ENCODE measurements at places on chromosomes 13 and 19.

DNA sequence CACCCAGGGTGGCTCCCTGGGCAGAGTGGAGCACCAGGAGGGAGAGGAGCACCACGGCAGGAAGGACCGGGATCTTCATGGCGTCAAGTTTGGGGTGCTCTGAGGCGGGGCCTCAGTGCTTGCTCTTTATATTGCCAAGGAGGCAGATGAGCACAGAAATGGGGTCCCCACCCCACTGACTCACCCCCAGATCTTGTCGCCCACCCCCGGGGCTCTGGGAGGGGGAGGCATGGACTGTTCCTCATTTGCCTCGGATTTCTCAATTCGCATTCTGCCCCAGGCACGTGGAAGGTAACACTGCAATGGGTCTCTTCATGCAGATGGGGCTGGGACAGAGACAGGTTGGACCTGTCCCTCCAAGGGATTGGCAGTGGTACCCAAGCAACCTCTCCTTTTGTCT lies at the start of gene KRTDAP:
TSS of gene KRTDAP (minus strand) at position 101 of the 400 bp plus-strand sequence. CDS start at position 79, 22 bp downstream.
- DNase-seq: no peak

- DNase-seq: no peak
These were observed 521 bp upstream of the ZNF665 start for GRCh38 chr19:53193535-53194222.

- no peak for DNase-seq
These were observed 17.3 kb upstream of the OVOL3 start for GRCh38 chr19:36093687-36094086.

DNA sequence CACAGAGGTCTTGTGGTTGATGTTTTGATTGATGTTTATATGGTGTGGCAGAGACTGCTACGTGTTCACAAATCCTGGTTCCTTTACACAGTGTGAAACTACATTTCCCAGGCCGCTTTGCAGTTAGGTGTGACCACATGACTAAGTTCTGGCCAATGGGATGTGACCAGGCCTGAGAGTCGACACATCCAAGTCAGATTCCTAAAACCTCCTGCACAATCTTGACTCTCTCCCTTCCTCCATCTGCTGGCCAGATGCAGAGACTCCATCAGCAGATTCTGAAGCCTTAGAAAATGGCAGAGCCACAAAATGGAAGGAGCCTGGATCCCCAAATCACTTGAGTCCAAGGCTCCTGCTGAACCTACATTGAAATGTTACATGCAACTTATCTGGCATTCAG lies 12.6 kb downstream of the CD37 start:
- peak; percentile 63 for DNase-seq

GRCh38 chr13:40342461-40342860 lies 324.0 kb downstream of the FOXO1 start:
- DNase-seq: no peak

DNA sequence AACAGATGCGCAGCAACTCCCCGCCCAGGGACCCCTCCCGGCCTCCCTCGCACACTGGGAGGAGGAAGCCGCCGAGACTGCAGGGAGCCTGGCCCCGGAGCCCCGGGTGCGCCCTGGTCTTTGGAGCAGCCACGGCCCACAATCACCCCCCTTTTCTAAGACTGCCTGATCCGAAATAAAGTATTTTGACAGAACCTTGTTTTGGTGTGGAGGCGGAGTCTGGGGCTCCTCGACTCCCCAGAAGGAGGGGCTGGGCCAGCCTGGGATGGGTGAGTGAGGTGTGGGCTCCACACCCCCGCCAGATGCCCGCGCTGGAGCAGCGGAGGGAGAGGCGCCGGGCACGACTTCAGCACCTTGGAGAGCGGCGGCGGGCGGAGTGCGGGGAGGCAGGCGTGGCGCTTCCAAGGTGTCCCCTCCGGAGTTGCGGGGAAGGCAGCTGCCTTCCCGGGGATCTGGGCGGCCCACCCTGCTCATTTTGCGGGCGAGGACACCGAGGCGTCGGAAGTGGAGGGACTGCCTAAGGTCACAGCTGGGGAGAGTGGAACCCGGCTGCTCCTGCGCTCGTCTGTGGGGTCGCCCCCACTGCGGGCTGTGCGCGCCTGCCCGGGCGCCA lies 9.4 kb downstream of the SIRT6 start:
- peak; percentile 48 for DNase-seq

GRCh38 chr19:6752256-6753177 lies 13.0 kb downstream of the TRIP10 start:
- DNase-seq: no peak

- no peak for DNase-seq
These were observed 440.9 kb downstream of the RFC3 start for GRCh38 chr13:34258646-34259386.

DNA sequence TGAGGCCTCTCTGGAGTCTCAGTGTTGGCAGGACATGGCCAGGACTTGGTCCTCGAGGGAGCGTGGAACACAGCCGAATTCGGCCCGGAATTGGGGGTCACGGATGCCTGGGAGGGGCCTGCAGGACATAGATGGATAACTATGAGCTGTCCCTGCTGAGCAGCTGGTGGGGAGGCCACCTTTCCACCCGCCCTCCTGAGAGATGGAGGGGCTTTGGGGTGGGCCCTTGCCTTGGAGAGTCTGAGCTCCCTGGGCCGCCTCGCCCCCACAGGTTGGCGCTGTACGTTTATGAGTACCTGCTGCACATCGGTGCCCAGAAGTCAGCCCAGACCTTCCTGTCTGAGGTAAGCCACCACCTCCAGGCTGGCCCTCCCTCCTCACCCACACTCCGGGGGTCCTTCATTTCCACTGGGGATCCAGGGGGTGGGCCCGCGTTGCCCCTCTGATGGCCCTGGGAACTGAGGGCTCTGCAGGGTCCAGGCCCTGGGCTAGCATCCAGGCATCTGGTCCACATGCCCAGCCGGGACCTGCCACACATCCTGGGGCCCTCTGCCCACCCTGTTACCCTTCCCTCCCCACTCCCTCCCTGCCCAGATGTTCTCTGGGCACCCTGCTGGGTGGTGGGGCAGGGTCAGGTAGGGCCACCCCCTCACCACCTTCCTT lies 8.0 kb downstream of the SSBP4 start:
- no peak for DNase-seq

GRCh38 chr19:8196271-8196927 lies 12.8 kb upstream of the CERS4 start:
- DNase-seq: peak; percentile 26

DNA sequence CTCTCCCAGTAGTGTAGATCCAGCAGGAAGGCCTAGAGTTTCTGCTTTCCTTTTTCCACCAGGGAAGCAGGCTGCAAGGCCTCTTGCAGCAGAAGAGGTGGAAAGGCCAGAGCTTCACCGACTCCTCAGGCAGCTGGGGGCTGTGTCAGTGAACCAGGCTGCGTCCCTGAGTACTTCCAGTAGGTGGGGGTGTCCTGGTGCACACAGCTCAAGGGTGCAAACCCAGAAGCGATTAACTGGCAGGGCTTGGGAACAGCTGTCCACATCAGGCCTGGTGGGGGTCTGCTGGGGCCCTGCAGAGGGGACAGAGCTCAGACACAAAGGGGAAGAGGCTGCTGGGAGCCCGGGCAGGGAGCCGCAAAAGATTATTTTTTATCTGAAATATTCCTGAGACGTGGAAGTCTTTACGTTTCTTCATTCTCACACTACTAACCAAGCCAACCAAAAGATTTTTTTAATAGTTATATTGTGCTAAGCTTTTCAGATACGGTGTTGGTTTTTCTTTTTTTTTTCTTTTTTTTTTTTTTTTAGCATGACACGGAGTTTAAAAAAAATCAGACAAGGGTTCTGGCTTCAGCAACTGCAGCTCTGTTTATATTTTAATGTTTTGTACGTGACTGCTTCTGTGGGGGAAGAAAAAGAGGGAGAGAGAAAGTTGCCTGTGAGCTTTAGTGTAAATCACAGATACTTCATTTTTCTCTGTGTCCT lies 11.0 kb downstream of the TSHZ3 start:
- DNase-seq: no peak

GRCh38 chr13:74073274-74073673 lies 60.9 kb downstream of the KLF12 start:
- no peak for DNase-seq

DNA sequence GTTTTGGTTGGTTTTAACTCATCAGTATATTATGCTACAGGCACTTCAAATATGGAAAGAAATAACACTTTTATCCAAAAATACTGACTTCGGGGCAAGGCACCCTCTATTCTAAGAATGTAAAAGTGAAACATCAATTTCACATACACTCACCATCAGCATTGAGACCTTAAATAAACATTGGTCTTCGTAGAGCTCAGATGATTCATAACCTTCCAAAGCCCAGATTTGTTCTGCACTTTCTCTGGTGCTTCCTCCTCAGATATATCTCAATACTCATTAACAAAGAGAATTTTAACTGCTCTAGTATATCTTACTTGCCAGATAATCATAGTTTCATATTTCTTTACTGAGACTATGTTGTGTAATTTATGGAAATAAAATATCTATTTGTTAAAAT lies 794.3 kb downstream of the LIG4 start:
- DNase-seq: no peak

DNA sequence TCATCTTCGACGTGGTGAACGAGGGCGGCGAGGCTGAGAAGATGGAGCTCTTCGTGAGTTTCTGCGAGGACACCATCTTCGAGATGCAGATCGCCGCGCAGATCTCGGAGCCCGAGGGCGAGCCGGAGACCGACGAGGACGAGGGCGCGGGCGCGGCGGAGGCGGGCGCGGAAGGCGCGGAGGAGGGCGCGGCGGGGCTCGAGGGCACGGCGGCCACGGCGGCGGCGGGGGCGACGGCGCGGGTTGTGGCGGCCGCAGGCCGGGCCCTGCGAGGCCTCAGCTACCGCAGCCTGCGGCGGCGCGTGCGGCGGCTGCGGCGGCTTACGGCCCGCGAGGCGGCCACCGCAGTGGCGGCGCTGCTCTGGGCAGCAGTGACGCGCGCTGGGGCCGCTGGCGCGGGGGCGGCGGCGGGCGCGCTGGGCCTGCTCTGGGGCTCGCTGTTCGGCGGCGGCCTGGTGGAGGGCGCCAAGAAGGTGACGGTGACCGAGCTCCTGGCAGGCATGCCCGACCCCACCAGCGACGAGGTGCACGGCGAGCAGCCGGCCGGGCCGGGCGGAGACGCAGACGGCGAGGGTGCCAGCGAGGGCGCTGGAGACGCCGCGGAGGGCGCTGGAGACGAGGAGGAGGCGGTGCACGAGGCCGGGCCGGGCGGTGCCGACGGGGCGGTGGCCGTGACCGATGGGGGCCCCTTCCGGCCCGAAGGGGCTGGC lies 52.6 kb downstream of the MAP4K1 start:
- peak; percentile 45 for DNase-seq

GRCh38 chr13:47332149-47332548 lies 435.3 kb upstream of the HTR2A start:
- DNase-seq: no peak

GRCh38 chr19:29278716-29279115 lies 65.8 kb upstream of the UQCRFS1 start:
- DNase-seq: no peak

DNA sequence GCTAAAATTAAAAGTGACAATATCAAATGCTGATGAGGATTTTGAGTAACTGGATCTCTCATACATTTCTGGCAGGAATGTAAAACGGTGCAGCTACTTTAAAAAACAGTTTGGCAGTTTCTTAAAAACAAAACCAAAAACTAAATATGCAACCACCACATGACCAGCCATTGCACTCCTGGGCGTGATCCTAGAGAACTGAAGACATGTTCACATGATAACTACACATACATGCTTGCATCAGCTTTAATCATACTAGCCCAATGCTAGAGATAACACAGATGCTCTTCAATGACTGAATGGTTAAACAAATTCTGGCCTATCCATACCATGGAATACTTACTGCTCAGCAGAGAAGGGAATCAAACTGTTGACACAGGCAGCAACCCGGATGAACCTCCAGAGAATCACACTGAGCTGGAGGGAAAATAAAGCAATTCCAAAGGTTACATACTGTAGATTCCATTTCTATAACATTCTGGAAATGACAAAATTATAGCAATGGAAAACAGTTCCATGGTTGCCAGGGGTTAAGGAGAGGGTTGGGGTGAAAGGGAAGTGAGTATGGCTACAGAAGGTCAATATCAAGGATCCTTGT lies 25.5 kb upstream of the NAXD start:
- DNase-seq: no peak

DNA sequence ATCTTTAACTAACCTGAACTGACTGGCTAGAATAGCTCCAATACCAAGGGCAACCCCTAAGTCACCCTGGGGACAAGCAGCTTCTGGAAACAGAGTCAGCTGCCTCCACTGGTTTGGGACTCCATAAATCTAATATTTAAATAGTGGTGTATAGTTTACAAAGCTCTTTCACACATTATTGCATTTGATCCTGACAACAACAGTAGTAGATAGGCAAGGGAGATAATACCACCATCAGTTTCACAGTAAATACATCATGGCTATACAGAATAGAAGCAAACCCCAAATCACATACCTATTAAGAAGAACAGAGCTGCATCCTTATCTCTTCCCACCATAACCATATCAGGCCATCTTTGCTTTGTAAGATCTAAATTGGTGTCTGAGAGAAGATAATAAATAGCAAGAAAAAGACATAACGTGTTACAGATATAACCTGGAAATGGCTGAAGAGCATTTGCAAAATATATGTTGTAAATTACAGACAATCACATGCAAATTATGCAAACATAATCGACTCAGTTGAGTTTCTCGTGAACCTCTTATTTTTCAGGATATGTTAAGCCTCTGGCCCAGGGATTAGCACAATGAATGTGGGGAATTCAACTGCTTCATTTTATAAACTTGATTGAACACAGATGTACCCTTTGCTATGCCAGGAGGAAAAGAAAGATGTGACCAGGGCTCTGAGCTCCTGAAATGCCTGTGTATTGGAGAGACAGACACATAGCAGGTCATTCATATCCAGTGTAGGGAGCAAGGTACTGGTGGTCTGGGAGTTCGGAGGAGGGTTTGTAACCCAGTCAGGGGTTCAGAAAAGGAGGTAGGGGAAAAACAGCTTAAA lies 142.5 kb downstream of the SLC7A1 start:
- no peak for DNase-seq

DNA sequence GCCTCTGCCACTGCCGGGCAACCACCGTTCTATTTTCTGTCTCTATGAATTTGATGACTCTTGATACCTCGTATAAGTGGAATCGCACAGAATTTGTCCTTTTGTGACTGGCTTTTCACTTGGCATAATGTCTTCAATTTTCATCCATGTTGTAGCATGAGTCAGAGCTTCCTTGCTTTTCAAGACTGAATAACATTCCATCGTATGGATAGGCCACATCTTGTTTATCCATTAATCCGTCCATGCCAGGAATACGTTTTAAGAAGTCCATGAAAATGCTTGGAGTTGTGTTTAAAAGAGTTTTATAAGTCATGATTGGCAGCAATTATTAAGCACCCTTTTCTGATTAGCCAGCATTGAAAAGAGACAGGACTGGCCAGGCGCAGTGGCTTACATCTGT lies 53.6 kb upstream of the CLDN10 start:
- no peak for DNase-seq

- DNase-seq: no peak
These were observed 7.5 kb upstream of the WDR88 start for GRCh38 chr19:33124207-33125098.

DNA sequence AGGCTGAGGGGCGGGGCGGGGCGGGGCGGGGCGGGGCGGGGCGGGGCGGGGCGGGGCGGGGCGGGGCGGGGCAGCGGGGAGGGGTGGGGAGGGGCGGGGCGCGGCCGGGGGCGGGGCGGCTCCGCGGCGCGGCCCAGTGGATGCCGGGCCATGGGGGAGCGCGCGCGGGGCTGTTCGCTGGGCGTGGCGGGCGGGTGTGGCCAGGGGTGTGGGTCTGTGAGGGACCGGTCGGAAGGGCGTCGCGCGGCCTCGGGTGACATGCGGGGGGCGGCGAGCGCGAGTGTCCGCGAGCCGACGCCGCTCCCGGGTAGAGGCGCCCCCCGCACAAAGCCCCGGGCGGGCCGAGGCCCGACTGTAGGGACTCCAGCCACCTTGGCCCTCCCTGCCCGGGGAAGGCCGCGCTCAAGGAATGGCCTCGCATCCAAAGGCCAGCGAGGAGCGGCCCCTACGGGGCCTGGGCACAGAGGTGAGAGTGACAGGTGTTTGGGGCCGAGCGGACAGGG lies at the start of gene ZFP28:
TSS of gene ZFP28 (plus strand) at position 188 of the 503 bp plus-strand sequence. CDS start at position 259, 71 bp downstream.
- DNase-seq: peak; percentile 67
